ENCODE measurements at places on chromosomes 6 and 20.
A peak's percentile ranks its signal among the peaks of the same experiment; 100 is the strongest.

DNA sequence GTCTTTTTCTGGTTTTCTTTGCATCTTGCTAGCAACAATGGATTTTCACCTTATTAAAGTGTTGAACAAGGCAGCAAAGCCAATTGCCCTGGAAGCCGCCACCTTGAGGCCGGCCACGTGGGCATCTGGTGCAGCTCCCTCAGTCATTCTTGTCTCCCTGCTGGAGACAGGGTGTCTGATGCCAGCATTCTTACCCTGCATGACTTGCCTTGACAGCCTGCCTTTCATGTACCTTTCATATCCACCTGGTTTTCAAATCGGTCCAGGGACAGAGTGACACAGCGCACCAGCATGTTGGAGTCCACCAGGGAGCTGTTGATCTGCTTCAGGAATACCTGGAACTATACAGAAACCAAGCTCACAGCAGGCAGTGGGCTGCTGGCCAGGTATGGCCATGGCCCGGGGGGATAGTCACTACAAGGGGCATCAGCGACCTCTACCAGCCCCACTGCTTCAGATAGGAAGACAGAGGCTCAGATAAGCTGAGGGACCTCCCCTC lies 49.8 kb downstream of the MYH7B start:
- DNase-seq = peak; percentile 8

DNA sequence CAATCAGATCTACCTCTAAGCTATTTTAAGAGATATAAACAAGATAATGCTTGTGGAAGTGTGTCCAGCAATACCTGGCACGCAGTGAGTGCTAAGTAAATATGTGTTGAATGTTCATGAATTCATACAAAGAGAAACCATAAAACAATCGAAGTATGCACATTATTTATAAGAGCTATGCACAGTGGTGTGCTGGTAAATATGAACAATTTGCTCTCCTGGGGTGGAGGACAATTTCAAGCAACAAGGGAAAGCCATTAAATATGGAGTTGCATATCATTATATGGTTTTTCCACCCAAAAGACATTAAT lies 526.6 kb upstream of the MARCKS start:
- DNase-seq = no peak

DNA sequence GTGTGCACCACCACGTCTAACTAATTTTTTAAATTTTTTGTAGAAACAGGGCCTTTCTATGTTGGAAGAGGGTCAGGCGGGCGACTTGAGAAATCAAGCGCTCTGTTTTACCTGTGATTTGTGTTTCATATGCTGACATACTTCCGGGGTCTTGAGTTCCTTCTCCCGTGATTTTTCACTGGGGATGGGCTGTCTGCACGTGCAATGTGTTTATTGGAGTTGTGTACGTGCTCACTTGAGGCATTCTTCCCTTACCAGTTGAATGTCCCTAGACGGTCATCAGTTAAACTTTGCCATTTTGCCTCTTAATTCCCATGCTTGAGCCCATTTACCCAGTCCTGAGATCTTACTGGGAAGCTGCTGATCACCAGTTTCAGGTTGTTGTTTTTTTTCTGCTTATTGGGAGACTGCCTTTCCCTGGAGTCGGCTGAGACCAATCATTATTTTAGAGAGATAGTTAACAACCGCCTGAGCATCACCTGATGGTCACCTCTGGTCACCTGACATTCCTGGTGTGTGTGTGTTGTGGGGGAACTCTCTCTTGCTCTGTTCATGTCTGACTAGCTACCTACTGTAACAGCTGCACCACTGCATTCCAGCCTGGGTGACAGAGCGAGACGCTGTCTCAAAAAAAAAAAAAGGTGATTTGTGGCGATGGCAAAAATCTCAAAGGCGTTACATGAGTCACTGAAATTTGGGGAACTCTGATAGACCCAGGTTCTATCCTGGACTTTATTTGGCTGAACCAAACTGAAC lies 34.8 kb upstream of the NCOA3 start:
- DNase-seq = no peak

DNA sequence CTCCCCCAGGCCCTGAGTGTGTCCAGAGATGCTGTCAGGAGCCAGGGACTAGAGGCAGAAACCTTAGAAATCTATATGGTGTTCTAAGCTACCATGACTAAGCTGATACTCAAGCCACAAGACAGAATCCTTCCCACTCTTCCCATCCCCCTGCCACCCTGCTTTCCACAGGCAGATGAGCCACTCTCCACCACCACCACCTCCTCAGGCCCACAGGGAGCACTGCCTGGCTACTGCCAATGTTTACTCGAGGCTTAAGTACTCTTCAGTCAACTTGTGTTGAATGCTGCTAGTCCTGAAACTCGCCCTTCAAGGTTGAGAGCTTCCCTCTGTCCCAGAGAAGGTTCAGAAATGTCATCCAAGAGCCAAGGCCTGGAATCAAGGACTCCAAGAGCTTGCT lies 56.2 kb downstream of the CENPW start:
- no peak for DNase-seq

DNA sequence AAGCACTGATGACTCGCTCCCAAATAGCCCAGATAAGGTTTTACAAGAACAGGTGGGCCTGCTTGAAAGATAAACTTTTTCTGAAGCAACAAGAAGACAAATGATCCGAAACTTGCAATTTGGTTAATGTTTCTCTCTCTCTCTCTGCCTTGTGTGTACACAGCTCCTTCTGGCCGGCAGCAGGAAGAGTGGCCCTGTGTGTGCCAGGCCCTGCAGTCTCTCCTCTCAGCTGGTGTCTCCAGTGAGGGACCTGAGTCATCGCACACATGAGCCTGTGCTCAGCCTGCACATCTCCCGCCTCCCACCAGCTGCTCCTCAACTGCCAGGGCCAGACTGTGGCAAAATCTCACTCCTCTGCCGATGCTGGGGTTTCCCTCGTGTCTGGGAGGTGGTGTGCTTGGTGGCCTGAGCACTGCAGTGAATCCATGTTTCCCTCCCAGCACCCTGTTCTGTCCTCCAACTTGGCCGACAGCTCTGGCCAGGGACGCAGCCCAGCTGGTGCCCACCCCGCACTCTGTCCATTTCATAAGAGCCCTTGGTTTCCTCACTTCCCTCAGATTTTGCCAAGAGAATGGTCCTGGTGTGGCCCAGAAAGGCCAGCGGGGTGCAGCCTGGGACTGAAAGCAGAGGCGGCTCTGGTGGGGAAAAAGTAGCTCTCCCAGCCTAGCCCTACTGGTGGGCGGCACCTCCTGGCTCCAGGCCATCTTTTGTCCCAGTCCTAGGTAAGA lies 49.4 kb downstream of the ERMARD start:
- no peak for DNase-seq

DNA sequence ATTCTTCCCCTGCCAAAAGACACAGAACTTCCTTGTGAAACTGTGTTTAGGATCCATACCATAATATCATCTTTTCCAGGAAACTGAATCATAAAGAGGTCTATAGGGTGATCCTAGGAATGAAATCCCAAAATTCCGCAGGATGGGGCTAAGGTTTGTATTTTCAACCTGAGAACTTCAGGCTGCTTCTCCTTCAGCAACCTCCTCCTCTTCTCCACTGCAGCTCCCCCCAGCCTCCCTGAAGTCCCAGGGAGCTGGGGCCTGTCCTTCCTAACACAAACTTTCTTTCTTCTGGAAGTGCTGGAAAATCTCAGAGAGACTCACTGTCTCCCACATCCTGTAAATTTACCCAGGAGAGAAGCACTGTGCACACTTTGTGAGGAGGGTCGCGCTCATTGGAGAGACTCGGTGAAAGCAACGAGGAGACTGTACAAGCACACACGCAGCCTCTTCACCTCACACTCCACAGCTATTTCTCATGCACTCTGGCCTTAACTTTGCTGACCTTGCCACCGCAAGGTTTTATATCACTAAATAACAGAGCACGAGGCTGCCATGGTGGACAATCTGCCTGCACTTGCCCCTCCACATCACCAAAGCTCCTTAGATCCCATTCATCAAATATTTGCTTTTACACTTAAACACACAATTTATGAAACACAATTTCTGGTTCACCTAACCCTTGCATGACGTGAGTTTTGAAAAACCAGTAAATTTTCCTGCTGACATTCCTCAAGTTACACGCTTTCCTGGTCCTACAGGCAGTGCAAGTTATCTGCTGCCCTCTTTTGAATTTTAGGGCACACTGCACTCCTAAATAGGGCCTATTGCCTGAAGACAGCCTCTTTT lies 14.3 kb downstream of the ID4 start:
- peak; percentile 46 for DNase-seq

GRCh38 chr6:43184268-43184985 lies 2.4 kb downstream of the CUL9 start:
- DNase-seq = no peak

GRCh38 chr6:166007349-166008263 lies 160.0 kb downstream of the TBXT start:
- peak; percentile 56 for DNase-seq

DNA sequence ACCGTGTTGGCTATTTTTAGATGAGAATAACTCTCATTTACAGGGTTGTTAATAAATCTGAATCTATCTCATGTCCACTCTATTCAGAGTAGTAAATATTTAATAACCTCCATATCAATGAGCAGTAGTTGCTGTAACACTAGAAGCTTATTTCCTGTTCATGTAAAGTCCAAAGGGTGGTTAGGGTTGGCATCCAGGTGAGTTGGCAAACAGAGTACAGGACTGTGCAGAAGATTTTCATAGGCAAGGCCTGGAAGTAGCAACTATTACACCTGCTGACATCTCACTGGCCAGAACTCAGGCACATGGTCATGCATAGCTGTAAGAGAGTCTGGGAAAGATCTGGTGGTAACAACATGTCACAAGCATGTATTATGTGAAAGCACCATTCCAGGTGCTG lies 147.5 kb downstream of the PHF3 start:
- DNase-seq = no peak

- no peak for DNase-seq
Measured at GRCh38 chr6:139219746-139220145, 72.1 kb downstream of the TXLNB start.

- no peak for DNase-seq
Measured at GRCh38 chr20:52975803-52976531, 3.8 kb downstream of the TSHZ2 start.

DNA sequence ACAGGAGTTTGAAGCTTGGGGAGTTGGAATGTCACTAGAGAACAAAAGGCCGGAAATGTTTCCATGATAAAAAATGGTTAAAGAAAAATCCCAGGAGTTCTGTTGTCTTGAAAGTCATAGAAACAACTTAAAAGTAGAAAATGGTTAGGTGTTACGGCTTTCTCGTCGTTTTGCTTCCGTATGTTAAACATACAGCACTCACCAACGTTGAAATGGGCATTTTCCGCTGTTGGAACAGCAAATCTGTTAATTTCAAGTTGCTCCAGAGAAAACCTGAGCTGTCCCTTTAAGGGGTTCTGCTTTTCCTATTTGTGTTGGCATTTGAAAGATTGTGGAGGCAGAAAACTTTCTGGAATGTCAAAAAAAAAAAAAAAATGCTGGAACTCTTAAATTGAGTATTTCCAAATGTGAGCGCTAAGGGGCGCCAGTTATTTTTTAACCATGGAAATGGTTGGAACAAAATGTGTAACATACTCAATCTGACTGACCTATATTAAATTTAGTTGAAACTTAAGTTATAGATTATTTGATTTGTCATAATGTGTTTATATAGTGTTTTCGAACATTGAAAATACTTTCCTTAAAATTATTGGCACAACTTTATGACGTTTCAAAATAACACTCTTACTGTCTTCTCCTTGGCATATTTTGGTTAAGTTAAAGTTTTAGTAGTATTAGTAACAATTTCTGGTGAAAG lies 2.2 kb downstream of the QKI start:
- peak; percentile 80 for DNase-seq

GRCh38 chr6:12506159-12506558 lies 210.4 kb upstream of the PHACTR1 start:
- no peak for DNase-seq

DNA sequence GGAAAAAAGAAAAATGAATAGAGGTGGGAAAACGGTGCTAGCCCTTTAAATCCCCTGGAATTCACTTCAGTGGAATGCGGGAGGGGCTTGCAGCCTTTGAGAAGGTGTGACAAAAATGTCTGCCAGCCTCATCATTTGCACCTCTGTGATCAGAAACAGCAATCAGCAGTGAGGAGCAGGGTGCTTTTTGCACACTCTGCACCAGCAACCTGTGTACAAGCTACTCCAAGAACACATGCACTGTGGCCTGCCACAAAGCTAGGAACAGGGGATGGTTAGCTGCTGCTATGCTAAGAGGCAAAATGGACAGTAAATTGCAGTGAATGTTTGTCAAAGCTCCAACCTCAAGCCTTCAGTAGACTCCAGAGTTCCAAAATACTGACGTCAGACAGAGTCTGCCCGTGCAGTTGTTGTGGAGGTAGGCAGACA lies 29.7 kb downstream of the GINS1 start:
- no peak for DNase-seq

DNA sequence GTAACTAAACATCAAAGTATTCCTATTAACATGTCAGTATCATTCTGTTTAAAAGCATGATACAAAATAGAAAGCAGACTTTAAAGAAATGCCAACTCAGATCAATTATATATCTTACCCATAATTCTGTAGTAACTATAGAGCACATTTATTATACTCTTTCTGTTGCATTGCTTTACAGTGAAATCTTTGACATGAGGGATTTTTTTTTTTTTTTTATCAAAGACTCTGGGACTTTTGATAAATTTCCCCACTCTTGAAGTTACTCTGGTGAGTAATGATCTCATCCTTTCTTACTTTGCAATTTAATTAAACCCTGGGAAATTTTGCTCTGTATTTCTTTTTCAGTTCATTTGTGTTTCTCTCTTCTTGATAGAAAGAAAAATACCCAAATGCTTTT lies 17.4 kb downstream of the ADGRF4 start:
- no peak for DNase-seq

- DNase-seq = no peak
Measured at GRCh38 chr6:25542984-25543910, 108.8 kb upstream of the SCGN start.

Measured in tibial nerve (tissue), 4 donors.